Forelimb muscle (tissue), 1 donor: ENCODE measurements at places on chromosomes 3 and 15.

- DNase-seq = no peak
Measured at GRCh38 chr3:44939581-44940036, 36.4 kb downstream of the ZDHHC3 start.

DNA sequence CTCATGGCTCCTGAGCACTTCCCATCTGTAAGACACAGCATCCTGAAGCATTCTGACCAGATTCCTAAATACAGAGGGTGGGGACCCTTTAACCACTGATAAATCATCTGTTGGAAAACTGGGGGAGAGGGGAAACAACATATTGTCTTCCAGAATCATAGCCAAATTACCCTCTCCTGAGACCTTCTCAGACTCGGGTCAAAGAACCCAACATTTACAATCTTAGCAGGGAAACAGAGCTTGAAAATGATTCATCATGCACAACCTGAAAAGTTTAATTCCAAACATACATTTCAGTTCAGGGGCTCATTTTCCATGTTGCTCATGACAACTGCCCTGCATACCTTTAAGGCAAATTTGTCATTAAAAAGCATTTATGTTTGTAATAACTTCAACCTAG, 48.5 kb upstream of the TSPAN3 start:
- DNase-seq = no peak

DNA sequence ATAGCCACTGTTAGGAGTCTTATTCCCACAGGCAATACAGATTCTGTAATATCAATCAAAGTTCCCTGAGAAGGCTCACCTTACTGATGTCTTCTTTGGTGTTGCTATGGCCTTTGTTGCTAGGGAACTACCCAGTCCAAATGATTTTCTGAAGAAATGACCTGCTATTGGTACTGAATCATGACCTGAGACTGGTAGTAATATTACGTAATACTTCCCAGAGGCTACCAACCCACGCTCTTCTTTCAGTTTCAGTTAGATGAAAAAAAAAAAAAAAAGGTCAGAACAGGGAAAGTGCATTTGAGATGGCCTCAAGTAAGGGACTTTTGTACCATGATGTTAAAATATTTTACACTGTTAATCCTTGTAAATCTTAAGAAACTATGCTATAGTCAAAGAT, 1092.5 kb upstream of the EPHA6 start:
- DNase-seq = no peak

DNA sequence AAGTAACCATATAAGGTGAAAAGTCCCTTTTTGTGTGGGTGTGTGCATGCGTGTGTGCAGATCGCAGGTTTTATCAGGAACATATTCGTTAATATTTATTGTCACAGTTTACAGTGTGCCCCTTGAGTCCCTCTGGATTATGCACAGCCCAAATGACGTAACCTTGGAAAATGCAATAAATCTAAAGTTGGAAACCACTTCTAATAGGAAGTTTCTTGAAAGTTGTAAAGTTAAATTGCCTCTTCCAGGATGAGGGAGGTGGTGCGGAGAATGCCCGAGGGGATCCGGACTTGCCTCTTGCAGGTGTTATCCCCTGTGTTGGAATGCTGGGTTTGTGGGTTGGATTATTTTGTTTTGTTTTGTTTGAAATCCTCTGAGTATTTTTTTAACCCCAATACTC, 143.3 kb downstream of the CMSS1 start:
- no peak for DNase-seq

DNA sequence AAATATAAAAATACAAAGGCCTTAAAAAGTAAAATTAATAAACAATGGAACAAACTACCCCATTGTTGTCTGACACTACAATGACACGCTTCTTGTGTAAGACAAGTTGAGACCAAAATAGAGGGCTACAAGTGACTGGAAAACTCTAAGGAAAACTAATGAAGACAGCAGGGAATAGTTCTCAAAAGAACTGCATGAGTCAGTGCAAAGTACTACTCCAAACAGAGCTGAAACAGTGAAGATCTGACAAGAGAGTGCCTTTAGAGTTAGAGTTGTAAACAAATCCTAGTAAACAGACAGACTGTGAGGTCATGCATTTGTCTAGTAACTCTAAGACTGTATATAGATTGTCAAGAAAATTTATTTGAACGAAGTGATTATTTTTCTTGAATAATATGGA, 233.9 kb downstream of the BBX start:
- DNase-seq = no peak

- DNase-seq = no peak
Measured at GRCh38 chr15:34892963-34893591, 76.5 kb downstream of the AQR start.

DNA sequence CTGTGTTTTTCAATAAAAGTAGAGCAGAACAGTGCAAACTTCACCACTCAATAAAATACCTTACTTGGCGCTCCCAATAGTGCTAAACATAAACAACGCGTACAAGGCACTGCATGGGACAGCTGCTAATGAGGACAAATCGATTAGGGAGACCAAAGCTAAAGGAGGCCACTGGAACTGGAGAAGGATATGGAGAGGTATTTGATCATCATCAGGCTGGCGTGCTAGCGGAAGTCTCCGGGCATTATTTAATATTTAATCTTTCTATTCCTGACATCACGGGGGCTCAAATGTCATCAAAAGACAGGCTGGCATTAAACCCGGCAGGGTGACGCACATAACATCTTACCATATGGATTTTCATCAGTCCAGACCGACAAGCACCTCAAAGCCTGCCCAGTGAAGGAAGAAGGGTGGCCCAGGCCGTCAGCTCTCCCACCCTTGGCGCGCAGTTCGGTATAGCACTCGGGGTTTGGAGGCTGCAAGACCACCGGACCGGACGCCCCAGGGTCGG, 604 bp downstream of the CCPG1 start:
- no peak for DNase-seq

- no peak for DNase-seq
Measured at GRCh38 chr3:41274944-41275668, 75.8 kb downstream of the CTNNB1 start.

DNA sequence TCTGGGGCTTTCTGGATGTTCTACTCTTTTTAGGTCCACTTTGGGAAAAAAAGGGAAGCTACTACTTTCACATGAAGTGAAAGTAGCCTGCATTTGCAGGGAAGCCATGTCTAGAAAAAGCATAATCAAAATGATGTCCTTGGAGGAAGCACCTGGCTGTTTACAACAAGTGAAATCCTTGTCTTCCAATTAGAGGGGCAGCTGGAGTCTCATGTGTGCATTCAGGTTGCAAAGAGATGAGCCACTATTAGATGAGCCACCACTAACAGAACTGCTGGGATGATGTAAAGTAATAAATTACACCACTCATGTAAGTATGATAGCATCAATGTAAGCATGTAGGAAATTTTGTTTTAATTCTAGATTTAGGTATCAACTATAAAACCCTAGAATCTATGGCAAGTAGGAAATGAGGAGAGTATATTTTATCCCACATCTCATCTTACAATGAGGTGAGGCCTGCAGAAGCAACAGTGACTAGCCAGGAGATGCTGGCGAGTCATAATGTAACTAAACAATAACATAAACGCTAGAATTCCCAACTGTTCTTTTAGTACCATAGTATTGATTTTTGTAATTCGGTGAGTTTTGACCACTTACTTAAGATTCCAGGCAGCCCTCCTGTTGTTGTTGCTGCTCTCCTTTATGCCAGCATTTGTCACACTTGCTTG, 75.9 kb downstream of the TMEM108 start:
- DNase-seq = no peak

DNA sequence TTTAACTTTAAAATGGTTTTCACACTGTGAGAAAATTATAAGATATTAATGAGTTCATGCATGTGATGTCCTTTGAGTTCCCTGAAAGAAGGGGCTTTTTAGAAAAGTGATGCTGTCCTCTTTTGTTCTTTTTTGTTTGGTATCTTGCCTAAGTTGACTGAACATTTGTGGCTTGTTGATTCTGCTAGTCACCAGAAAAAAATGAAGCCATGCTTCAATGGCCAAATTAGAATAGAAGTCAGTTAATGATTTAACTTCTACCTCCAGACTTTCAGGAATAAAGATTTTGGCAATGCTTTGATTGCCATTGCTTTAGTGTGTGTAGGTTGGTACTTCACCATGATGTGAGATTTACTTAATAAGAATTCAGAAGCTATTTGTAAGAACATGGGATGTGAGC, 260.6 kb upstream of the NECTIN3 start:
- no peak for DNase-seq

DNA sequence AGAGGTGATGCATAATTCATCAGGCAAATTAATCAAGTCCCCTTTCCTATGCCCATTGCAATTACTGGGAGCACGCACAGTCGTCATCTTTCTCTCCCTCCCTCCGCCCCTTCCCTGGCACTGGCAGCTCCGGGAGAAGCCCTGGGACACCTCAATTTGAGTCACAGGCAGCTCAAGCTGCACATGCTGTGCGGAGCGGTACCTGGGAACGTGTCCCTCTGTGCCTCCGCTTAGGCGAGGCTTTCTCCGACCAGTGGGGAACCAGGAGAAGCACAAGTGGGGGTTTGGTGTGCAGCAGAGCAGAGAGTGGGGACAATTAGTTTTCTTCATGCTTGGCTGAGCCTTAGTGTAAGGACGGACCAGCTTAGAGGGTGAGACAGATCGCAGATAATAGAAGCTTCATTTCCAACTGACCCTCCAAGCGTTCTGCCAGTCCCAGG, 88.3 kb downstream of the SOX14 start:
- DNase-seq = no peak

- DNase-seq = no peak
Measured at GRCh38 chr3:25775936-25776335, 7.3 kb downstream of the NGLY1 start.

DNA sequence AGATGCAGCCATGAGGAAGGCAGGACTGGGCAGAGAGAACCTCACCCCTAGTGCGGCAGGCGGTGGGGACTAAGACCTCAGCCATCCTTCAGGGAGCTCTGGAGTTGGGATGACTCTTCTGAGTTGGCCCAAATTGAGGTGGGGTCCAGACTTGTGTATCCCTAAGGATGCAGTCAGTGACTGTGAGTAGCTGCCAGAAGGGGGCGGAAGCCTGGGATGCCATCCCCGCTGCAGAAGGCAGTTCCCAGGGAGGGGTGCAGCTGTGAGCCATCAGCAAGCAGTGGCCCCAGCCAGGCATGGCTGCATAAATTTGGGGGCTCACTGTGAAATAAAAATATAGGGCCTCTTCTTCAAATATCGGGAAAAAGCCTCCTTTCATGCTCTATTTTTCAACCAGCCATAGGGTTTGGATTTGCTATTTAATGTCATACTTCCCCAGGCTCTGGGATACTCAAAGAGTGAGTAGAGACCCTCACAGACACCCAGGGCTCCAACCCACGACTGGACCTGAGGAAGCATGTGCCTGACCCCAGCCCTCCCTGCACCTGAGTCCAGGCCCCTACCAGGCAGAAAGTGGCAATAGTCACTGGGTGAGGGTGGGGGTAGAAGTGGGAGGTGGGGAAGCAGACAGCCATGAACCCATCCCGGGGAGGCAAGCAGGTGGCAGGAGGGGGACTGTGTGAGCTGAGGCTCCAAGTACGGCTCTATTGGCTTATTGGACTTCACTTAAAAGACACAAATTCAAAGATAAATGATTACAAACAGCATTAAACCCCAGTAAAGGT, 30.5 kb downstream of the GRK7 start:
- no peak for DNase-seq

DNA sequence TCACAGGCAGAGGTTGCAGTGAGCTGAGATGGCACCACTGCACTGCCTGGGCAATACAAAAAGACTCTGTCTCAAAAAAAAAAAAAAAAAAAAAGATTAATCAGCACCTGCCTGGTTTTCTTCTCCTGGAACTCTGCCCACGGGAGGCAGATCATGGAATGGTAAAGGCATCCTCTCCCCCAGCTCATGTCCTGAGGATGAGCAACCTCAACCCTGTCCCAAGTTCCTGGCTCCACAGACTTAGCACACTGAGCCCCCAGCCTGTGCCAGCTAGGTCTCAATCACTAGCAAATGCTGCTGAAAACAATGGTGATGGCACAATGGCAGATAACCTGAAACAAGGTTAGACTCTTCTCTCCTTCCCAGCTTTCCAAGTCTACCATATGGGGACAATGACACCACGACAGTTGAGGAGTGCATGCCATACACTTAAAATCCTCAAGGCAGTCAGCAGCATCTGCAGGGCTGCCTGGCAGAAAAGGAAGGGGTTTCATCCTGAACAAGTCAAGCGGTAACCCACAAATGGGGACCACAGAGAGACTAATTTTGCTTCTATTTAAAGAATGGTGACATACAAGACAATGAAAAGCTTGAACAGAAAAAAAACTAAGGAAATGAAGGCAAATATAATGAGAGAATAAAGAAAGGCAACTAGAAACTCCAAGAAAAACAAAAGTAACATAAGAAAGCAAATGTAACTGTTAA, 4.8 kb downstream of the CLN6 start:
- no peak for DNase-seq

- DNase-seq = no peak
Measured at GRCh38 chr15:99450896-99451358, 114.9 kb upstream of the MEF2A start.

- no peak for DNase-seq
Measured at GRCh38 chr3:99500485-99500884, 137.9 kb upstream of the COL8A1 start.

DNA sequence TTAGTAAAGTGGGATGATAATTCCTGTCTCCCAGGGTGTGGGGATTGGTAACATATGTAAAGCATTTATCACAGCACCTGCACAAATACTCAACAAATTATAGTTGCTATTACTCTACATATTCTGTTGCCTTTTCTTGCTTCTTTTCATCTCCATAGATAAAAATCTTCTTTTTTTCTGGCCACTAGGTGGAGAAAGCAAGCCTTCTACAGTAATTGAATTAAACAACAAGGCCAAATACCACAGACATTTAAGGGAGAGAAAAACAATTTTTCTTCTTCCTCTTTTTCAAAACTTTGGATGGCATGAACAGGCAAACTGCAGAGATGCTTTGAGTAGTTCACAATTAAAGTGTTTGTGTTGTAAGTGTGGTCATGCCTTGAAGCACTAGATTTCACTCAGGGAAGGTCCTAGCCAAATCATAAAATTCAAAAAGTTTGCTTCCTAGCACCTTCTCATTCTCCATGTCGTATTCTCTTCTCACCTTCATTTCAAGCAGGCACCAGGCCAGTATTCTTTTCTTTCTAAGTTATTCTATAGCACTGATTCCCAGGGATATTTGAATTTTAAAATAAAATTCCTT, 493.4 kb upstream of the TGFBR2 start:
- DNase-seq = peak; percentile 25

- DNase-seq = no peak
Measured at GRCh38 chr3:179606534-179607085, 2.0 kb downstream of the NDUFB5 start.

DNA sequence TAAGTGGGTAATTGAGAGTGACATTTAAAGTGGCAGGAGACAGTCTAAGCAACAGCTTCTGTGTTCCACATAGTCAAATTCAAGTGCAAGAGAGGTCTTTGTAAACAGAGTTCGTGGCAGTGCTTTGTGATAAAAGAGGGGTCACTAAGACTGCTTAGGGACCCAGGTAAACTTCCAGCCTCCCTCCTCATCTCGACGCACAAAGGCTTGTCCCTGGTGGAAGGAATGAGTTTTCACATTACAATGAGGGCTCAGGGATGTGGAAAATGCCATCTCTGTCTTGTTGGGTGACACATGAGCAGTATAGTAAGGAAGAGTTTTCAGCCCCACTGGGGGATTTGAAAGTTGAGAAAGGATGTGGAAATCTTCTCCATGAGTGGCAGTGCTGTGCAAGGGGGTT, 7.3 kb downstream of the GMNC start:
- DNase-seq = no peak

- no peak for DNase-seq
Measured at GRCh38 chr3:41740374-41740886, 221.5 kb downstream of the ULK4 start.

- no peak for DNase-seq
Measured at GRCh38 chr3:48404440-48405342, 25.2 kb downstream of the PLXNB1 start.
